Stimulated activated CD8-positive, alpha-beta memory T cell treated with anti-CD3 and anti-CD28 coated beads, Interleukin-2, amount 100 ng/mL, for 1 hour (primary cell): ENCODE measurements at places on chromosomes 11 and 22.

GRCh38 chr11:1299621-1300020 lies 9.8 kb downstream of the TOLLIP start:
- no peak for DNase-seq

GRCh38 chr22:46674906-46675305 lies 54.7 kb downstream of the GRAMD4 start:
- DNase-seq, result no peak

GRCh38 chr11:131242476-131243000 lies 127.9 kb upstream of the NTM start:
- no peak for DNase-seq

GRCh38 chr11:93032580-93032979 lies 63.1 kb downstream of the MTNR1B start:
- DNase-seq, result no peak

DNA sequence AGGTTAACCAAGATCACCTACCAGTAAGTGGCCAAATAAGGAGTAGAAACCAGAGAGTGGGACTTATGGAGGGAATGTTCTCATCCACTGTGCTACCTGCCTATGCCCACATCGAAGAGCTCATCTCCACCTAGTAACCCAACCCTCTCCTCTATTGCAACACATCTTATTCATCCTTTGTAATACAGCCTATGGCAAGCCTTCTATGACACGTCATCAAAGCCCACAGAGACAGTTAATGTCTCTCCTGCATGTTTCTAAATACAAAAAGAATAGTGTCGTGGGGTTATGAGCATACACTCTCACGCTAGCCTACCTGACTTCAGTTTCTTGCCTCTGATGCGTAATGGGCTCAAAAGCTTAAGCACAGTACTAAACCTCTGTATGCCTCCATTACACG lies 1158.1 kb upstream of the TENM4 start:
- no peak for DNase-seq

- DNase-seq, result no peak
Measured at GRCh38 chr11:12469451-12469850, 92.1 kb downstream of the PARVA start.

GRCh38 chr11:117849781-117850414 lies 25.4 kb upstream of the FXYD2 start:
- no peak for DNase-seq

GRCh38 chr11:11439591-11439990 lies 86.5 kb upstream of the CSNK2A3 start:
- no peak for DNase-seq

GRCh38 chr11:68709062-68709461 lies 24.7 kb downstream of the GAL start:
- no peak for DNase-seq

- DNase-seq, result no peak
Measured at GRCh38 chr11:123973816-123974215, 3.8 kb downstream of the OR10S1 start.

- no peak for DNase-seq
Measured at GRCh38 chr11:33379947-33380346, 122.8 kb downstream of the HIPK3 start.

DNA sequence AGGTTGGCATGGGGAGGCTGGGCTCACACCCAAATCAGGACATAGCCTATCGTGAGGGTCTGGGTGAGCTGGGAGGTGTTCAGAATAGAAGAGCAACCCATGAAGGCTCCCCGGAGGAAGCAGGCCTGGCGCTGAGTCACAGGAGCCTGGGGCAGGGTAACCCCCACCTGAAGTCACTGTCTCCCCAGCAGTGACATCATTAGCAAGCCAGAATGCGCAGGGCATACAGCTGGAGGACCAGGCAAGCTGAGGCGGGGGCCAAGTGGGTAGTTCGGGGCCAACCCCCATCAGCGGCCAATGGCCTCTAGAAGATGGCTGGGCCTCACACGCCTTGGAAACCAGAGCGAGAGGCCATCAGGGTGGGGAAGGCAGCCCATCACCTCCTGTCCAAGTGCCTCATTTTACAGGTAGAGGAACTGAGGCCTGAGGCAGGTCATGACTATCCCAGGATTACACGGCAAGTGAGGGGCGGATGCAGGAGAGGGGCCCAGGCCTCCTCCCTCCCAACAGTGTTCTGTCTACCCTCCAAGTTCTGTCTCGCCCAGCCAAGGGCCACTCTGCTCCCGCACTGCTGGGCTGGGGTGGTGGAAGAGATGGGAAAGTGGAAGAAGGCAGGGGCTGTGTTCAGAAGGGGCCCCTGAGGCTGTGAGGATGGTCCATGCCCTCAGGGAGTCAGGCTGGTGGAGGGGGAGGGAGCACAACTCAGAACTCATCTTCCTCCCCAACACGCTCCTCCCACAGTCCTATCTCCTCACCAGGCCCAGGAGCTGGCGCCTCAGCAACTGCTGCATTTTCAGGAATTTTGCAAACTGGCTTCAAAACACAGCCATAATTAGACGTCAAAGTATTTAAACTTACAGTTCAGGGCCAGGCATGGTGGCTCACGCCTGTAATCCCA lies 24.6 kb downstream of the RPL3 start:
- DNase-seq, result no peak

- DNase-seq, result no peak
Measured at GRCh38 chr11:12690663-12691062, 16.4 kb downstream of the TEAD1 start.

DNA sequence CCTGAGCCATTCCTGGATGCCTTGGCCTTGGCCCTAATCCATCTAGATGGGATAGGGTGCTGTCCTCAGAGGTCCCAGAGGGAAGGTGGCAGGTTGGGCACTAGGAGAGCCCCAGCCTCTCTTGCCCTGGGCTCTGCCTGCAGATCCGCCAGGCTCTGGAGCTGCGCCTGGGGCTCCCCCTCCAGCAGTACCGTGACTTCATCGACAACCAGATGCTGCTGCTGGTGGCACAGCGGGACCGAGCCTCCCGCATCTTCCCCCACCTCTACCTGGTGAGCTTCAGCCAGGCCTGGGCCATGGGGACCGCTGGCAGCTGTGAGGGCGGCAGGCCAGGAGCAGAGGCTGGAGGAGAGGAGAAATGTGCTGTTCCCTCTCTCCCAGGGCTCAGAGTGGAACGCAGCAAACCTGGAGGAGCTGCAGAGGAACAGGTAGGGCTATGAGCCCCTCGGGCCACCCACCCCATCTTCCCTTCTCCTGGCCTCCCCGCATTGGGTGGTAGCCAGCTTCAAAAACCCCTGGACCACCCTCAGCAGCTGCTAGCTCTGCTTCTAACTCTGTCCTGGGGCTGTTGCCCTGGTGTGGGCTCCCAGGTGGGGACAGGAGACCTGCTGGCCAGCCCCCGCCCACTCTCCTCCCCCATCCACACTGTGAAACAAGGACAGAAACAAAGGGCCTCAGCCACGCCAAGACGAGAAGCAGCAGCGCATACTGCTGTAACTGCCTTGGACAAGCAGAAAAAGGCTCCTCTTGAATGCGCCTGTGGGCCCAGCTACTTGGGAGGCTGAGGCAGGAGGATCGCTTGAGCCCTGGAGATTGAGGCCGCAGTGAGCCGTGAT lies 4.9 kb downstream of the SSH3 start:
- no peak for DNase-seq

DNA sequence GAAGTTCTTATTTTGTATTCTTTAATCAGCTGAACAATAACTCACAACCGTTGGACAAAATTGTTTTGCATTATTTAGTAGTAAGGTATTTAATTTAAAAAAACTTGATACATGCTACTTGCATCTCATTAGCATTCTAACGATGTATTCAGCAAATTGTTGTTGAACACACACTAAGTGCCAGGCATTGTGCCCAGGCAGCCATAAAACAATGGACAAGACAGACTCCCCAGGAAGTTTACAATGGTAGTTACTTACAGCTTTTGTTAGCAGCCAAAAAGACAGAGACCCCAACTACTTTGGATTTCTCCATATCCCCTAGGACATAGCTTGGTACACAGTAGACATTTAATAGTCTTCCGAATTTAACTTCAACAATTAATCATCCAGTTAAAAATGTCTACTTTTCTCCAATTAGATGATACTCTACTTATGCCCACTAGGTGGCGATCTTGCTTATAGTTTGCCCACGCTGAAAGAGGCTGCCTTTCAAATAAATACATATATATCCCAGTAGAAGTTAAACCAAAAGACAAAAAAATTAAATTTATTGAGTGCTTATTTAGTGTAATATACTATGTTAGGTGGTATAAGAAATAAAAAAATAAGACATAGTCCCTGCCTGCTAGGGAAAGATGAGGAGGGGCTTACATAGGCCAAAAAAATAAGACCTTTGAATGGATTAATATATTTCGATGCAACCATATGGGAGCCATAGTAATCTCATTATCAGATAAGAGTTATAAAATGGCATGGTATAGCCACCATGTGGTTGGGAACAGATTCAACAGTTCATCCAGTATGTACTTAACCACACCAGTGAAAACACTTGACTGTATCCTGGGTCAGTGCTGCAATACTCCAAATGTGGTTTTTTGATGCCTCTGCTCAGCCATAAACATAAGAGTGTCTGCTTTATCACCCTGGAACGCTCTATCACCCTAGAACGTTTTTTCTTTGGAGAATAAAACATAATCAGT lies 2.0 kb upstream of the FJX1 start:
- no peak for DNase-seq

- no peak for DNase-seq
Measured at GRCh38 chr22:16969508-16970327, 38.3 kb downstream of the GAB4 start.

DNA sequence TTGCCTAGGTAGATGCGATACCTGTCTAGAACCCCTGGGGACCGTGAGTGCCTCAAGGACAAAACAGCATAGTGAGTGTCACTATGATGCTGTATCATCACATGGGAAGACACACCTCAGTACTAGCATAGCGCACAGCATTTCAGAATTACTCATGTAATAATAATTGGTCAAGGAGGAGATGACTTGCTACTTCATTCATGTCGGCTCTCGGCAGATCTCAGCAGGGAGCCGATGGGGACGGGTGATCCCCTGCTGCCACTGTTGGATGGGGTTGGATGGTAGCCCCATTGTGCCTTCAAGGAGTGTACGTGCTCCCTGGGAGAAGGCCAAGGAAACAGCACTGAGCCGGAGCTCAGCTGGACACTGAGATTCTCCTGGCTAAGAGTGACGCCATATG lies 186.9 kb downstream of the EFCAB6 start:
- no peak for DNase-seq

DNA sequence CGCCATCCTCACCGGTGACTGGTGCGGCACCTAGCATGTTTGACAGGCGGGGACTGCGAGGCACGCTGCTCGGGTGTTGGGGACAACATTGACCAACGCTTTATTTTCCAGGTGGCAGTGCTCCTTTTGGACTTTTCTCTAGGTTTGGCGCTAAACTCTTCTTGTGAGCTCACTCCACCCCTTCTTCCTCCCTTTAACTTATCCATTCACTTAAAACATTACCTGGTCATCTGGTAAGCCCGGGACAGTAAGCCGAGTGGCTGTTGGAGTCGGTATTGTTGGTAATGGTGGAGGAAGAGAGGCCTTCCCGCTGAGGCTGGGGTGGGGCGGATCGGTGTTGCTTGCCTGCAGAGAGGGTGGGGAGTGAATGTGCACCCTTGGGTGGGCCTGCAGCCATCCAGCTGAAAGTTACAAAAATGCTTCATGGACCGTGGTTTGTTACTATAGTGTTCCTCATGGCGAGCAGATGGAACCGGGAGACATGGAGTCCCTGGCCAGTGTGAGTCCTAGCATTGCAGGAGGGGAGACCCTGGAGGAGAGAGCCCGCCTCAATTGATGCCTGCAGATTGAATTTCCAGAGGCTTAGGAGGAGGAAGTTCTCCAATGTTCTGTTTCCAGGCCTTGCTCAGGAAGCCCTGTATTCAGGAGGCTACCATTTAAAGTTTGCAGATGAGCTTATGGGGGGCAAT lies 1.1 kb downstream of the NEAT1 start:
- DNase-seq, result no peak

- DNase-seq, result no peak
Measured at GRCh38 chr11:58622344-58622743, at the start of gene CNTF. CNTF (plus strand) TSS chr11:58622665; CDS start chr11:58622753, 88 bp downstream.

- DNase-seq, result no peak
Measured at GRCh38 chr22:34765115-34765514, 300.8 kb upstream of the ISX start.

GRCh38 chr22:42680648-42681047 lies 31.5 kb upstream of the CYB5R3 start:
- DNase-seq, result no peak

GRCh38 chr22:50199251-50199721 lies 1.5 kb upstream of the SELENOO start:
- DNase-seq, result no peak

DNA sequence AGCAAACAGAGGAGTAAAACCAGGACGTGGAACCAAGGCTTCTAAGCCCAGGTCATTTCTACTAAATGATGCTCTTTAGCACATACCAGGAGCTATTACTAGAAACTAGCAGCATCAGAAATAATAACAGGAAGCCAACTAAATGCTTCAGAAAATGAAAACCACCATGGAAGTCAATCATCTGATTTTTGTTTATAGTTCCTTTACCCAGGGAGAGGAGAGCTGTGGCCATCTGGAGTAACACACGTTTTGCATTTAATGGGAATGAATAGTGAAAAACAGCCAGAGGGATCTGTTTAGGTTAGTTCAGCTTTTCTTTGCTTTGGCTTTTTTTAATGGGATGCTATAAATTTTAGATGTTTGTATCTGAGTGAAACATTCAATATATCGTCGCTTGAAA lies 250.7 kb upstream of the ARHGAP20 start:
- no peak for DNase-seq

DNA sequence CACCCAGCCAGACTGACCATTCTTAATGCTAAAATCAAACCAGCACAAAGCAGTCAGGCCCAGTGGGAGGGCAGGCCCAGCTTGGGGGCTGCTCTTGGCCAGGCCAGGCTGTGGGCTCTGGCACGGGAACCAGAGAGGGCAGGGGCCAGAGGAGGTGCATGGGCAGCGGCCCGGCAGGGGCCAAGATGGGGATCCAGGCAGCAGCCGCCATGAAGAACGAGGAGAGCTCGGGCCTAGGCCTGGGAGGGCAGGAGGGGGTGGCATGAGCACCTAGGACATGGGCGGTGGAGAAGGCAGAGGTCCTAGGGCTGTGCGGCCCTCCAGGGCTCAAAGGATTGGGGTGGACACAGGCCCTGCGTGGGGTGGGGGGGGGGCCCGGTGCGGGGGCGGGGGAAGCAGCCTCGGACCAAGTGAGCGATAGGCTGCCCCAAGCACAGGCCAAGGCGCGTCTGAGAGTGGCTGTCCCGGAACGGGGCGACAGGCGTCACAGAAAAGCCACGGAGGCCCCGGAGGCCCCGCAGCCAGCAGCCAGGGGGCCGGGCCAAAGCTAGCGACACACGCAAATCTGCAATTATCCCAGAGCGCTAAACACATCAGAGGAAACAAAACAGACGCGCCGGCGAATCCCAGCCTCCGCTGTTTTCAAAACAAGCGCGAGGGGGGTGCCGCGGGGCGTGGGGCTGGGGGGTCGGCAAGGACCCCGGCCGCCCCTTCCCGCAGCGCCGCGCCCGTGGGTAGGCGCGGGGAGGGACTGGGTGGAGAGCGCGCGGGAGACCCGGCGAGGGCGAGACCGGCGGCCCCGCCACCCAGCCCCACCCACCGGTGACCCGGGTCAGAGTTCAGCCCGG lies 8.3 kb downstream of the PLXNB2 start:
- no peak for DNase-seq
